ENCODE measurements at places on chromosomes 7 and 10. TPM values are rescaled to one million over a fixed set of nuclear protein-coding genes. Genes with fewer than 3 reads are reported as not detected.

ZNF804B gene
- not detected for total RNA-seq

ZEB1 gene
- 55.9 TPM for total RNA-seq

SIRT1 gene
- total RNA-seq, result 24.9 TPM

STAMBPL1 gene
- total RNA-seq, result 39.5 TPM

CTAGE8 gene
- total RNA-seq, result 0.98 TPM

VWDE gene
- 4.2 TPM for total RNA-seq

OPALIN gene
- total RNA-seq, result not detected

PPP1R9A gene
- not detected for total RNA-seq

MINDY4 gene
- total RNA-seq, result 1.2 TPM

POU6F2 gene
- not detected for total RNA-seq

Measured in T-helper 2 cell treated with Interferon-gamma antibody and Interleukin-4, amounts not matched to agents 100 ng/mL and 5 ng/mL, for 36 hours (primary cell).